ENCODE measurements at places on chromosomes 16 and 17.

- DNase-seq, result no peak
Observed at GRCh38 chr16:6918646-6919045, 414.0 kb upstream of the RBFOX1 start.

DNA sequence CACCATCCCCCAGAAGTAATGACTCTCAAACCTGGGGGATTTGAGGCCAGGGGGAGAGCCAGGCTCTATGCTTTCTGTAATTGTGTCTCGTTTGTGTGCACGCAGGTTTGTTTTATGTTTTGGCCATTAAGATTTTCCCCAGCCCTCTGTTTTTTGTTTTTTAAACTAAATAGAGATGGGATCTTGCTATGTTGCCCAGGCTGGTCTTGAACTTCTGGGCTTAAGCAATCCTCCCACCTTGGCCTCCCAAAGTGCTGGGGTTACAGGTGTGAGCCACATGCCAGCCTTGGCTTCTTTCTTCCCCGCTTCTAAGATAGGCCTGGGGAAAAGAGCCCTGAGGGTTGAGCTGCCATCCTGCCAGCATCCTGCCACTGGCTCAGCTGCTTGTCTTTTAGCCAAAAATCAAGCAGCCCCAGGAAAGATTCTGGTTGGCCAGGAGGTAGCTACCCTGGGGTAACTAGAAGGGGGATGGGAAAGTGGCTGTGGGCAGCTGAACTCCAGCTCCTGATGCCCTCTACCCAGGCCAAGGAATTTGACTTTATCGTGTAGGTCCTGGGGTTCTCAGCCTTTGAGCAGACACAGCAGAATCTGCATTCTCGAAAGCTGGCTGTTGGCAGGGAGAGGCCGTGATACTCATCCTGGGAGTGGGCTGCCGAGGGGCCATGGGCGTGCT lies 18.4 kb downstream of the KDM8 start:
- no peak for DNase-seq

- DNase-seq, result no peak
Observed at GRCh38 chr16:15611610-15612009, 31.3 kb downstream of the MARF1 start.

GRCh38 chr17:2863204-2863603 lies 67.0 kb downstream of the RAP1GAP2 start:
- DNase-seq, result no peak

DNA sequence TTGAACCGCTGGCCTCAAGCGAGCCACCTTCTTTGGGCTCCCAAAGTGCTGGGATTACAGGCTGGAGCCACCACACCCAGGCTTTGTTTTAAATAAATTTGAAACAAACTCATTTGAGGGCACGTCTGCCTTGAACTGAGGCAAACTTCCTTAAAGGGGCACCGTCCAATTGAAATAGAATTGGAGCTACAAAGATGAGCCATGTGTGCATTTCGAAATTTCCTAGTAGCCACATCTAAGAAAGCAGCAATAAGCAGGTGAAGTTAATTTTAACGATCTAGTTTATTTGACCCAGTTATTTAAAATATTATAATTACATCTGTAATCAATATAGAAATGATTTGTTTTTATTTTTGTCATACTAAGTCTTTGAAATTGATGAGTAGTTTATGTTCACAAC lies 755 bp upstream of the C16orf89 start:
- DNase-seq, result no peak

Measured in fibroblast of skin of back (primary cell).